ENCODE measurements at places on chromosomes 6 and 20.

DNA sequence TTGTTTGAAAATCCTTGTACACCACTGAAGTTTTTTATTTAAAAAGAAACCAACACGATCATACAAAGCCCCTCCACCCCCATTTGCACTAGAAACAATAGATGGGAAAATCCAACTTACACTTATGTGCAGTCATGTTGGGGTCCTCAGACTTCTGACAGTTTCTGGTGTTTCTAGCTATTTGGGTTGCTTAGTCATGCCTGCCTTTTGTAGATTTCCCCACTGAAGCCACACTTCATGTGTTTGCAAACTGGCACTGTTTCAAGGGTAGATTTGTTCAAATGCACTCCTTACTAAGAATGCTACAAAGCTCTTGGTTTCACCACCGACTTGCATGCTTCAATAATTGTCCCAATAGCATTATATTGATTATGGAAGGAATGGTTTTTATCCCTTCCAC, 1.5 kb downstream of the SH3BGRL2 start:
- DNase-seq, result no peak

- no peak for DNase-seq
Observed at GRCh38 chr20:18001131-18001921, 32.5 kb downstream of the MGME1 start.

DNA sequence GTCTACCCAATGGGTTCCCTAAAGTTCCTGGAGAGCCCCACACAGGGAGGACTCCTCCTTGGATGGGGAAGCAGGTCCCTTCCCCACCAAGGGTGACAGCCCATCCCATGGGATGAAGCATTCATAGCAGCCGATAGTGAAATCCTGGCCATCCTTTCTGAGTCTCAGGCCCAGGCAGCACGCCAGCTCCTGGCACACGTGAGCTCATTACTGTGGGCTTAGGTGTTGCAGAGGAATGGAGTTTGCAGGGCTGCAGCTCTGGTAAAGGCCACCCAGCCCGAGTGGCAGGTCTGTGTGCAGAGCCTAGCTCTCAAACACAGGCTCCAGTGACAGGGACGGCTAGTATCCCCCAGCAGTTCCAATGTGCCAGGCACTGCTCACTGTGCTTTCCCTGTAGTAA, 31.0 kb downstream of the SIRPA start:
- DNase-seq, result no peak

- DNase-seq, result no peak
Observed at GRCh38 chr20:38194971-38195504, 30.0 kb upstream of the TGM2 start.

GRCh38 chr6:111776236-111777221, 96.7 kb downstream of the FYN start:
- DNase-seq, result no peak

DNA sequence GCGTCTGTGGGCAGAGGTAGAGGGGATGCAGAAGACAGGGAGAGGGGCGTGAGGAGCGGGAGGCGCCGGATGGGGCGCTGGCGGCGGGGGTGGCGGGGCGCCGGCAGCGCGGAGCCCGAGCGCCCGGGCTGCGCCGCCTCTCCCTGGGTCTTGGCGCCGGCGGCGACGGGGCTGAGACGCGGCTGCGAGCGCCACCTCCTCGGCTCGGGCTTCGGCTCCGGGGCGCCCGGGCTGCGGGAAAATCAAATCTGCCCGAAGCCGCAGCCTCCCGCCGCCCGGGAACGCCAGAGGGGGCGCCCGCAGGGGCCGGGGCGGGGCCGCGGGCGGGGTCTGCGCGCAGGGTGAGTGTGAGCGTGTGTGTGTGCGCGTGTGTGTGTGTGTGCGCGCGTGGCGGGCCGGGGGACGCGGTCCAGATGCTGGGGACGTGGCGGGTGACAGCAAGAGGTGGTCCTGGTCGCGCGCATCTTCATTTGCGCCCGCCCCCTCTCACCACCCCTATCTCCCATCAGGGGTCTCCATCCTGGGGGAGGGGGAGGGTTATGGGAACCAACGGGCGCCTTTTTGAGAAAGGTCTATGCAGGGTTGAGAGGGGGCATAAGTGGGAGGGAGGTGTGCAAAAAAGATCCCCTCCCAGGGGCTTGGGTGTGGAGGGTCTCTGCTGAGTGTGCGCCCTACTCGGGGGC, 646 bp upstream of the CPNE5 start:
- no peak for DNase-seq

- DNase-seq, result no peak
Observed at GRCh38 chr6:26401389-26401986, 587 bp upstream of the BTN3A1 start.

- no peak for DNase-seq
Observed at GRCh38 chr20:33585413-33585812, 76.7 kb upstream of the C20orf144 start.

- no peak for DNase-seq
Observed at GRCh38 chr6:6085928-6086668, 79.4 kb upstream of the NRN1 start.

DNA sequence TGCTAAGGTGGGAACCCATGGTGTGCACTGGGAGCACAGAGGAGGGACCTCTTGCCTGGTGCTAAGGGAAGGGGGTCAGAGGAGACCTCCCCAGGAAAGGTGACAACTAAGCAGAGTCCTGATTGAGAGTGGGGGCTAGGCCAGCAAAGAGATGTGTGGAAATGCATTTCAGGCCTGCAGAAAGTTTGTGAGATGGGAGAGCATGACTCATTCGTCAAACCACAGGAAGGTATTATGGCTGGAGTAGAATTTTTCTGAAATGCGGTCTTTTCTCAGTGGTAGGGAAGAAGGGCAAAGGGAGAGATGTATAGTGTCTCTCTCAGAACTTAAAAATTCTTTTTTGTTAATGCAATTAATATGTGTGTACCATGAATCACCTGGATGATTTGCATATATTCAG, 23.6 kb upstream of the EDN1 start:
- DNase-seq, result no peak

DNA sequence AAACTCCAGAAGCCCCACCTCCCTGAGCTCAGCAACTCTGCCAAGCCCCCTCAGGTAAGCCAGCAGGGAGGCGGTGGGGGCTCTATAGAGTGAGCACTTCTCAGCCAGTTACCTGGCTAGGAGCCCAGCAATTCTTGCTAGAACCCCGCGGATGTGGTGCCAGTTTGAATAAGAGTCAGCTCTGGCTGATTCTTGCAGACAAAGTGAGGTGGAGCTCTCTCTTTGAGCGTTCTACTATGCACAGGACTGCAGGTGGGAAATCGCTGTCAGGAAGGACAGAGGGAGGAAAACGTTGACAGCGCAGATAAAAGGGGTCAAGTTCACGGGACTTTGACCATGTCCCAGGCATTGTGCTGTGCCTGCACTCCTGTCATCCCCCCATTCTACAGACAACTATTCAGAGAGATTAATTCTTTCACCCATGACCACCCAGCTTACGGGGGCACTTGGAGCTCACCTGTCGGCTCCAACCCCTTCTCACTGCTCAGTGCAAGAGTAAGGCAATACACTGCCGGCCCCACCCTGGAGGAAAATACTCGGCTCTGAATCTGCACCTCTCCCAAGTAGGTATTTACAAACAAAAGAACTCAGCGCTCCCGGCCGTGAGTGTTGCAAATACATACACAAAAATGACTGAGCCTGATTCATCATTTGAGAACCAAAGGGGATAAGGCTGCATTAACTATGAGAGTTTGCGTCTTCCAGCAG, 92.9 kb downstream of the ANKRD60 start:
- no peak for DNase-seq

DNA sequence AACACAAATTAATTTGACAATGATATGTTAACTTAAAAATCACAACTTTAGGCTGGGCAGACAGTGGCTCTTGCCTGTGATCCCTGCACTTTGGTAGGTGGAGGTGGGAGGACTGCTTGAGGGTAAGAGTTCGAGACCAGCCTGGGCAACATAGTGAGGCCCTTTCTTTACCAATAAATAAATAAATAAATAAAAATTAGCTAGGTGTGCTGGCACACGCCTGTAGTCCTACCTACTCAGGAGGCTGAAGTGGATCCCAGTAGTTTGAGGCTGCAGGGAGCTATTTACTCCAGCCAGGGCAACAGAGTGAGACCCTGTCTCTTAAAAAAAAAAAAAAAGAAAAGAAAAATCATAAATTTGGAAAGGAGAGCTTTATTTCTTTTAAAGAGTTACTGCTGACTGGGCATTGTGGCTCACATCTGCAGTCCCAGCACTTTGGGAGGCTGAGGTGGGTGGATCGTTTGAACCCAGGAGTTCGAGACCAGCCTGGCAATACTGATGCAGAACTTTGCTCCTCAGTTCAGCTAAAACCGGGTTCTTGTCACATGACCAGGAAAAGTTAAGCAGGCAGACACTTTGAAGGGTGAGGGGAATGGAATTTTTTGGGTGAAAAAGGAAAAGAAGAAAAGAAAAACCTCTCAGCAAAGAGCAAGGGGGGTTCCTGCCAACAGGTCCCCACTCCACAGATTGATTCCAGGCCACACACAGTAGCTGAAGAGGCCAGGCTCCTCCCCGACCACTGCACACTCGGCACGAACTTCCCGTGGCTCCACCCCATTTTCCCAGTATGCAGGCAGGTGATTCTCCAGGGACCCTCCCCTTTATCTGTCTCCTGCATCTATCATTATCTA, 44.0 kb upstream of the DDR1 start:
- no peak for DNase-seq

DNA sequence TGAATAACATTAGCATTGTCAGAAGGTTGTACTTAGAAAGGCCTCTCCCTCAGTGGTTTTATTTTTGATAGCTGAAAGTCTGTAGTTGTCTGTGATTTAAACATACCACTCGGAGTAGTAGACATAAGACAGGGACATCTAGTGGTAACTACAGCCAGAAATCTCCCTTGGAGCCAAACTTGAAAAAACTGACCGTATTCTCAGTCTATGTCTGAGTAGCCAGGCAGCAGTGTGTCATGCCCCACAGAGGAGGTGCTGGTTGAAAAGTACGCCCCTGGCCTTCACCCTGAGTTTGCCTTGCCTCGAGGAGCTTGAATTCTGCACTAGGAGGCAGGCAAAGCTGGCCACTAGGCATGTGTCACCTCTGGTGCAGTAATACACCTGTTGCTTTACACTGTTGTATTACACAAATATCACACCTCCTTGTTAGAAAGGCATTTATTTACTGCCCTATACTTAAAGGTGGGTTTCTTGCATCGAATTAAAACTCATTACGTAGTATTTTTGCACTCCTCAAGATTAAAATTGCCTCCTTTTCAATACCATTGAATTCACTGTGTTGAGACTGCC, 20.8 kb downstream of the ZBTB2 start:
- DNase-seq, result no peak

- no peak for DNase-seq
Observed at GRCh38 chr6:3921663-3922062, 72.5 kb downstream of the FAM50B start.

GRCh38 chr20:38143646-38144554, 21.2 kb downstream of the TGM2 start:
- DNase-seq, result no peak

GRCh38 chr6:25777031-25777430, 22.5 kb downstream of the SLC17A4 start:
- DNase-seq, result no peak

- DNase-seq, result peak; percentile 34
Observed at GRCh38 chr20:7926767-7927166, 13.5 kb downstream of the HAO1 start.

DNA sequence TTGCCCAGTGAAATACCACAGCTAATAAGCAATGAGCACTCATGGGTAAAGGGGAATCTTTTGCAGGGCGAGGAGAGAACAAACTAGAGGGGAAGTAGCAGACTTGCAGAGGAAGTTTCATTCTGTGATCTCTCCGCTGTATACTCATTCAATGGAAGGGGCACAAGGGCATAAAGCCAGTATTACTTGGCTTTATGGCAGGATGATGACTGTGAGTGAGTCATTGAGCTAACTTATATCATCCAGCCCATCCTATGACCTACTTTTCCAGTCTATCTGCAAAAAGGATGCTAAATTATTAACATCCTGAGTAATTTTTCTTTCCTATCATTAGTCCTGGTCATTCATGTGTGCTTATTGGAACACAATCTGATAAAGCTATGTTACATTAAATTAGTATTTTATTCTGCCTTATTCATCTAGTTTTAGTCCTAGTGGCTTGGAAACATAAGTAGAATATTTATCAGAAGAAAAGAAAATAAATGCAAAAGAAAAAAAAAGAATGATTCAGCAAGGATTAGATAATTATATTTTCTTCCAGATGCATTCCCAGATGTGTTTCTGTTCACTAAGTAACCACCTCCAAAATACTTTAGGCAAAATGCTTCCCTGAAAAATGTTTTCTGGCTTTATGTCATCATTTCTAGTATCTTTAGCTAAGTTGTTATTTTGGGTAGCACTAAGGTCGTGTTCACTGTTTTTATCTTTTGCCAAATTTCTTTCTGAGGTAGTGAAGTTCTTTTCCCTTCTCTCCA, 471.7 kb downstream of the CDKAL1 start:
- DNase-seq, result peak; percentile 73
